ENCODE measurements at places on chromosomes 13 and 19.

- no peak for DNase-seq
Observed at GRCh38 chr13:96743296-96744089, 250.8 kb downstream of the OXGR1 start.

GRCh38 chr13:20720499-20720898, 17.0 kb downstream of the IL17D start:
- no peak for DNase-seq

- DNase-seq: no peak
Observed at GRCh38 chr13:51562011-51562671, 22.1 kb upstream of the WDFY2 start.

GRCh38 chr13:21079221-21079620, 17.8 kb upstream of the LATS2 start:
- DNase-seq: no peak
